HTR-8/SVneo (cell line): ENCODE measurements at places on chromosomes 4 and X.

DNA sequence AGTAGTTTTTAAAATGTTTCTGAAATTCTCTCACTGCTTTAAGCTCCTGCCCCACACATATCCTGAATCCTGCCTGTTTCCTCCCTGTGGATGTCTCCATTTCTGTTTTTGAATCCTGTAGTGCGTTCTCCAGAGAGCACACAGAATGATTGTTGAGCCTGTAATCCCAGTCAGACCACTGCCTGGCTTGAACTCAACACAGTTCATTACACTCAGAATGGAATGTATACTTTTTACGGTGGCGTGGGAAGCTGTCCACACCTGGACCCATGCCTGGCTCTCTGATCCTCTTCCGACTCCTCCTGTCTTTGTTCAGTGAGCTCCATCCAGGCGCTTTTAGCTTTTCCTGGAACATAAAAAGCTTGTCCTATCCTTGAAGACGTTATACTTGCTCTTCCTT, 1217.0 kb upstream of the PRKX start:
- no peak for DNase-seq

- DNase-seq: no peak
Observed at GRCh38 chr4:53595204-53595603, 3.9 kb upstream of the LNX1 start.

DNA sequence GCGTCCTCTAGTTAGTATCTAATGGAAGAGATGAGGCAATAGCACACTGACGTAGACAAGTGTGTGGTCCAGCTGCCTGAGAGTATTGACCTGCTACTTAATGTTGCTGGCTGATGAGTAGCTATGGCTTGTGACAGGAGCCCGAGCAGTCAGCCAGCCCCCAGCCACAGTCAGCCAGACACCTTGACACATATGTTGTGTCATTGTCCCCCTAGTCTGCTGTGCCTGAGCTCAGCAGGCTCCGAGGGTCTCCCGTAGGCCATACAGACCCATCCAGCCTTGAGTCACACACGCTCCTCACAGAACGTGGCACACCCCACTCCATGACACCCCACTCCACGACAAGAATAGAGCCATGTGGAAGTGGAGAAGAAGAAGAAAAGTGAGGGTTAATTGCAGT, 362.1 kb downstream of the UNC5C start:
- no peak for DNase-seq

- no peak for DNase-seq
Observed at GRCh38 chr4:150342945-150343344, 239.0 kb upstream of the MAB21L2 start.

- no peak for DNase-seq
Observed at GRCh38 chr4:84058201-84058600, 440.9 kb downstream of the NKX6-1 start.

GRCh38 chr4:18931643-18932377, 910.3 kb upstream of the LCORL start:
- DNase-seq: no peak

- no peak for DNase-seq
Observed at GRCh38 chr4:56658528-56658927, 22.6 kb downstream of the HOPX start.

- no peak for DNase-seq
Observed at GRCh38 chr4:118867311-118868067, 21.2 kb upstream of the SYNPO2 start.

GRCh38 chr4:83535520-83536361, at the start of gene GPAT3:
Gene GPAT3, plus strand, starts transcription at chr4:83536108. Its CDS starts 515 bp downstream, at chr4:83536623.
- peak; percentile 39 for DNase-seq

DNA sequence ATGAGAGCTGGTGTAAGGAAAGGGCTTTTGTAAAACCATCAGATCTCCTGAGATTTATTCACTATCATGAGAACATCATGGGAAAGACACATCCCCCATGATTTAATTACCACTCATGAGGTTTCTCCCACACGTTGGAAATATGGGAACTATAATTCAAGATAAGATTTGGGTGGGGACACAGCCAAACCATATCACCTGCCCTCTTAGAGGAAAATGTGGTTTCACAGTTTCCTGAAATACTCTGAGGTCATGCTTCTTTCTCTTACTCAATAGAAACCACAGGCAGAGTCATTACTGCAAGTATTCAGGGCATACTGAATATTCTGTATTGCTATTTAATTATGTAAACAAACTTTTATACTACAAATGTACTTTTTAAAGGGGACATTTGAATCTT, 1453.3 kb downstream of the PCDH18 start:
- DNase-seq: no peak

DNA sequence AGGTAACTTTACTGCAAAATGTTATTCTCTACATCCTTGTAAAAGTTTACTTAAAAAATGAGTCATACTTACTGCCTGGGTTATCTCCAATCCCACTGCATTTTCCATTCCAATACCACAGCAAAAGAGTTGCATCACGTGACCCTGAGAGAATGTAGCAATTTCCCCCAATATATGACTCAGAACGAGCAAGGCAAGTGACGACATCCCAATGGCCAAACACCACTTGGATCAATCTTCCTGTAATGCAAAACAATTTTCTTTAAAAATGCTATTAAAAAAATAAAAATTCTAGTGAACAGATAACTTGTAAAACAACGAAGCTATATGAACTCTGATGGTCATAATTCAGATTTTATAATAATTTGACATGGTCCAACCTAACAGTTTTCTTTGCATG, 224.3 kb downstream of the DCLK2 start:
- DNase-seq: peak; percentile 60

DNA sequence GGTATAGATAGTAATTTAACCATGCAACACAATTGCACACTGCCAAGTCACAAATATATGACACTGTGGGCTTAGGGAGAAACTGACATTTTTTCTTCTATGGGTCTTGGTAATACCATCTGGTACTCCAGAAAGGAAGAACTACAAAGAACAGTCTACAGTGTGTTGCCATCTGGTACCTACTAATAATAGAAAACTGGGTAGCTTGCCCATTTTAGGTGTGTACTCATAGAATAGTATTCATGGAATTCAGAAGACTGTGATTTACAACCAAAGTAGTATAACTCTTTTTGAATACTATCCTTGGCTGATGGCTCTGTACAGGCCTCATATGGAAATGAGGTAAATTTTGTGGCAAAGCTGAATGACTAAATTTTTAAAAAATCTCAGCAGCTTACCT, 132.6 kb upstream of the RPS6KA6 start:
- DNase-seq: no peak

DNA sequence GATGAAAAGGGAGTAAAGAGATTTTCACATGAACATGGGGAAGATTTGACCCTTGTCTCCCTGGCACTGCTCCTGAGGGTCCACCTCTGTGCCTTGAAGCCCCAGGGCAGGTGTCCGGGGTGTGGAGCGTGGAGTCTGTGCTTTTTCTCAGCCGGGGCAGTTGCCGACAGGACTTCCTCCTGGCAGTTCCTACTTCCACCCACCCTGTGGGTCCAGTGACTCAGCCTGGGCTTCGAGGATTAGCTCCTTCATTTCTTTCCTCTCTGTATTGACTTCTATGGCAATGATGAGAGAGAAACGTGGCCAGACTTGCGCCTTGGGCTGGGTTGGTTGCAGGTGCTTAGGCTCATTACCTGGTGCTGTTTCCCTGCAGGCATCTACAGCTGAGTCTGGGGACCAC, 35.9 kb upstream of the CLCN4 start:
- DNase-seq: no peak

DNA sequence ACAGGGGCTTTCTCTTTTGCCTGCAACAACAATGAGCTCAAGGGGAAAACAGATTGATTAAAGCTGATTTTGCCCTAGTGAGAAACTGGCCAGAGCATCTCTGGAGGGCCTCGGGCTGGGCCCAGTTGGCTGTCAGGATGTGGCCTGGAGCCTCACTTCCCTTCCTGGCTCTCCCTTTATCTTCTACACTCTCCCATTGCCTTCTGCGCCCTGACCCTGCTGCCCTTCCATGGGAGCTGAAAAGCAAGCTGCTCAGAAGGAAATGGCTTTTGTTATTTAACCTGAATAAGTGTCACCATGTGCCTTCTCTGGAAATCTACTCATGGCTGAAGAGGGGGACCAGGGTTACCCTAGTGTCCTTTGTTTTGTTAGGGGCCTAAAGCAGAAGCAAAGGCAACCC, 43.8 kb downstream of the NHSL2 start:
- no peak for DNase-seq

GRCh38 chr4:161183729-161184128, 980.1 kb downstream of the FSTL5 start:
- no peak for DNase-seq

DNA sequence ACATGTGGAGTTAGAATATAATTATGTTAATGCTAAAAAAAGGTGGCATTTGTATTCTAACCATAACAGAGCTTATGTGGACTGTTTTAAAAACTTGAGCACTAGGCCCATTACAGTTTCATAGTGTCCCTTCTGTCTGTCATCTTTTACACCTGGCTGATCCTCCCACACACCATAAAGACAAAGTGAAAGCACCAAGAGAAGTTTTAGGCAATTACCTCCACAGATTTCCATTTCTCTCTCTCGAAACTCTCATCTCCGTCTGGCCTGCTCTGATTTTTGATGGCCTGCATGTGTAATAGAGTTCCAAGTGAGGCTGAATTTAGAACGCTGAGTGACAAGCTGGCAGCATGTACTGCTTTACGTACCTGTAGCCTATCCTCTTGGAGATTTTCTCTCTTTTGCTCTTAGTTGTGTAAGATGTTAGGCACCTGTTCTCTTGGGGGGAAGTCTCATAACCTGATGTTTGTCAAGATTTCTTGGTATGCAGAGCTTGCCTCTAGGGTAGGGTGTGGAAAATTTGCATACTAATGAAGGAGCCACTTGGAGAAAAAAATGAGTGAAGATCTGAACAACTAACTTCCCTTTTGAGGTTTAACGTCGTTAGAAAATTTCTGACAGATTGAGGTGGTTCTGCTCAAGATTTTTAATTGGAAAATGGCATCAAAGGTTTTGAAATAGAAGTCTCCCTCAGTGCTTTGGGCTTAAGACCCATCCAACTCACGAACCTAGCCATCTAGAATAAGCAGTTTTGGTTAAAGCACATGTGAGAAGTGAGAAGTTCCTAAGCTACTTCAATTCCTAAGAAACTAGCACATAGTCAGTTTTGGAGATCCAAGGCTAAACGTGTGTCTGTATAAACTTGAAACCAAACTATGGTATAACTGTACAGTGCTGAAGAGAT, 57.6 kb upstream of the RAP1GDS1 start:
- no peak for DNase-seq

DNA sequence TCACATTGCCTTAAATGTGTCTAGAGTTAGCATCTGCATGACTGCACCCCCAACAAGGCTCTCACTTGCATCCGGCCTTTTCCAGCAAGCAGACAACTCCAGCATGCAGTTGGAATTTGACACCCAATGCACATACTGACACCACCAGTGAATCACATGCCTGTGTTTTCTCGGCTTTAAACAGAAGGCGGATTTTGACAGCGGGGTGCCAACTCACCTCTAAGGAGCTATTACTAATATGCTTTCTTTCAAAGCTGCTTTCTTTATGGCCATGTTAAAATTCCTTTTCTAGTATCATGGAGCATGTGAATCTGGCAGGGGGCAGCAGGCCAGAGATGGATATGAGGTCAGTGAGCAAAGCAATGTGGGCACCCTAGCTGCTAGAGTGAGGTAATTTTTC, 78.0 kb upstream of the CLNK start:
- no peak for DNase-seq

- no peak for DNase-seq
Observed at GRCh38 chrX:107845625-107846024, 20.0 kb downstream of the MID2 start.

DNA sequence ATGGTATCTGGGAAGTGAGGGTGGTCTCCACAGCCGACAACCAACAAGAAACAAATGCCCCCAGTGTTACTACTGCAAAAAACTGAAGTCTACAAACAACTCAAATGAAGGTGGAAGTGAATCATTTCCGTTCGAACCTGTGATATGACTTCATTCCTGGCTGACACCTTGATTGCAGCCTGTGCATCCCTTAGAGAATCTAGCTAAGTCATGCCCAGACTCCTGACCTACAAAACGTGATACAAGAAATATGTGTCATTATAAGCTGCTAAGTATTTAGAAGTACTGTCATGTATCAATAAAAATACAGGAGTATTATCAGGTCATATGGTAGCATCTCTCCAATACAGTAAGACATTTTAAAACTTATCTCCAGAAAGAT, 959.7 kb upstream of the LCORL start:
- no peak for DNase-seq

- DNase-seq: no peak
Observed at GRCh38 chr4:19380600-19380999, 871.1 kb upstream of the SLIT2 start.

GRCh38 chr4:184950926-184951325, 67.4 kb upstream of the HELT start:
- DNase-seq: no peak

DNA sequence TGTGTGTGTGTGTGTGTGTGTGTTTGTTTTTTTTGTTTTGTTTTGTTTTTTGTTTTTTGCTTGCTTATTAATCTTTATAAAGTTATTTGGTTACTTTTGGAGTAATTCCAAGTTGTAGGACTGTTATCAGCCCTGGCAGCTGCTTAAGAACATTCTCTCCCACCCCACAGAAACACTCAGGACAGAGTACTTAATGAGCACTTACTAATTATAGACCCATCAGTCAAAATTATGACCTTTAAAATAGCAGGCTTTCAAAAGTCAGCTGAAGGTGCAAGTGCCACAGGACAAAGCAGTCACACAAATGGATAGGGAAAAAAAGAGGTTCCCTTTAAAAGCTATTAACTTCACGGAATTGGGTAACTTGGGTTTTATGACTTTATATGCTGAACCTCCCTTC, 69.0 kb downstream of the BEND2 start:
- DNase-seq: no peak

DNA sequence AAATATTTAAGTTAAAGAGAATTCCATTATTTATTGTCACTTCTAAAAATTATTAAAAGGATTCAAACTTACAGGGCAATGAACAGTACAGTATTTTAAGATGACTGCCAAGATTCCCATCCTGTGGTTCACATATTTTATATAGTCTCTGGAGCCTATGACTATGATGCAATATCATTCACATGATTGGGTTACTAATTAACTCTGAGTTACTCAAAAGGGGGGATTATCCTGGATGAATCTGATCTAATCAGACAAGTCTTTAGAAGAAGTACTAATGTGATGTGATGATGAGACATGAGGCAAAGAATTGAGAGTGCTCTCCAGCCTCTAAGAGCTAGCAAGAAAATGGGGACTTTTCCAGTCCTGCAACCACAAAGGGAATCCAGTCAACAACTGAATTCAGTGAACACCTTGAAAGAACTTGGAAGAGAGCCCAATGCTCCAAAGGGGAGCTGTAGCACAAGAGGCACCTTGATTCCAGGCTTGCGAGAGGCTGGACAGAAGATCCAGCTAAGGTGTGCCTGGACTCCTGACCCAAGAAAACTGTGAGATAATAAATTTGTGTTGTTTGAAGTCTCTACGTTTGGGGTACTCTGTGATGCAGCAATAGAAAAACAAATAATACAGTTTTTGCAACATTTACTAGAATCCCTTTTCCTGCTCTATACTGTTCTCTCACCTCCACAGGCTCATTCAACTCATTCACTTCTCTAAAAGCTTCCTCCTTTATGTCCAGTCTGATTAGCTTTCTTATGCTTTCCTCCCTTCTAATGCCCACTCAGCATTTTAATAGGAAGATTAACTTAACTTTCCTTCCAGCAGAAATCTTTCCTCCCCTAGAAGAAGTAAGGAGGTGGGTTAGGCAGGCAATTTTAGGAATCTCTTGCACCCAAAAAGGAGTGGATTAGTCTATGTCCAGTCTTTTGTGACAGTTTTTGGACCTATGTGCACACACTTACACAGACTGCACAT, 133.8 kb upstream of the LCORL start:
- DNase-seq: no peak
